Endothelial cell of coronary artery (primary cell): ENCODE measurements at places on chromosomes 6 and 20. TPM values are rescaled to one million over a fixed set of nuclear protein-coding genes. Genes with fewer than 3 reads are reported as not detected.

The PLCB4 gene
- 1.1 and 1.8 TPM in 2 replicates for total RNA-seq

The FAM217B gene
- total RNA-seq: 2.2 and 2.4 TPM in 2 replicates

The ENPP4 gene
- 1.8 and 2.4 TPM in 2 replicates for total RNA-seq

The EBF4 gene
- 0.99 and 2.9 TPM in 2 replicates for total RNA-seq

The FOXS1 gene
- total RNA-seq: 0.09 and 2.8 TPM in 2 replicates

The SLC12A5 gene
- 0.19 and 0.63 TPM in 2 replicates for total RNA-seq

The ULBP3 gene
- total RNA-seq: 9.2 and 15.0 TPM in 2 replicates

The ZSWIM1 gene
- 3.6 TPM in 2 replicates for total RNA-seq

The ASIP gene
- not detected in 2 replicates for total RNA-seq

The SPDEF gene
- total RNA-seq: not detected in 2 replicates

The DYNLT2 gene
- total RNA-seq: 0.63 and 1.0 TPM in 2 replicates

The OR2J3 gene
- not detected in 2 replicates for total RNA-seq

The GABRR1 gene
- total RNA-seq: not detected in 2 replicates

The RNF182 gene
- under 0.01 TPM in 2 replicates for total RNA-seq

The KLC4 gene
- total RNA-seq: 13.4 and 17.2 TPM in 2 replicates

The PRDM13 gene
- not detected in 2 replicates for total RNA-seq

The HBS1L gene
- 123 and 133 TPM in 2 replicates for total RNA-seq

The FABP7 gene
- total RNA-seq: not detected in 2 replicates

The SLC26A8 gene
- not detected in 2 replicates for total RNA-seq

The TMC2 gene
- total RNA-seq: not detected in 2 replicates

The IBTK gene
- total RNA-seq: 38.0 and 38.9 TPM in 2 replicates

The TAGAP gene
- not detected in 2 replicates for total RNA-seq
